ENCODE measurements at places on chromosomes 2 and 18. TPM values are rescaled to one million over a fixed set of nuclear protein-coding genes. Genes with fewer than 3 reads are reported as not detected.

CFAP65 gene
- total RNA-seq = not detected

SERPINB3 gene
- not detected for total RNA-seq

GRCh38 chr2:199463708-199464605 is 6.2 kb upstream of the SATB2 start:
- DNase-seq = no peak

DNA sequence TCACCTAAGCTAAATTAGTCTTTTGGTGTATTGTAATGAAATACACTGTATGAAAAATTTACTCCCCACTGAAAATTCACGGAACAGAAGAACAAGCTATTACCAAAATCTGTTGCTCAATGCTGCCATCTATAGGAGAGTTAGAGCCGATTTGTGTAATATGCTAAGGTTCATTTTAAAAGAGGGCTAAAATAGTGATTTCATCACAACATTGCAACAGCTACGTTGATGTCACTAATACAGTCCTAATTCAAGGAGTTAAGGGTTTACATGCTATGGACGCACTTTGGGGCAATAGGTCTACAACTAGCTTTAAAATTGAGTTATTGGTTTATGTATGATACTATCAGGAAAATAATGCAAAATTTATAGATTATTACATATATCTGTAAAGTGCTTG is 3.0 kb upstream of the IRS1 start:
- no peak for DNase-seq

SNORC gene
- total RNA-seq = 4.1 TPM

DNA sequence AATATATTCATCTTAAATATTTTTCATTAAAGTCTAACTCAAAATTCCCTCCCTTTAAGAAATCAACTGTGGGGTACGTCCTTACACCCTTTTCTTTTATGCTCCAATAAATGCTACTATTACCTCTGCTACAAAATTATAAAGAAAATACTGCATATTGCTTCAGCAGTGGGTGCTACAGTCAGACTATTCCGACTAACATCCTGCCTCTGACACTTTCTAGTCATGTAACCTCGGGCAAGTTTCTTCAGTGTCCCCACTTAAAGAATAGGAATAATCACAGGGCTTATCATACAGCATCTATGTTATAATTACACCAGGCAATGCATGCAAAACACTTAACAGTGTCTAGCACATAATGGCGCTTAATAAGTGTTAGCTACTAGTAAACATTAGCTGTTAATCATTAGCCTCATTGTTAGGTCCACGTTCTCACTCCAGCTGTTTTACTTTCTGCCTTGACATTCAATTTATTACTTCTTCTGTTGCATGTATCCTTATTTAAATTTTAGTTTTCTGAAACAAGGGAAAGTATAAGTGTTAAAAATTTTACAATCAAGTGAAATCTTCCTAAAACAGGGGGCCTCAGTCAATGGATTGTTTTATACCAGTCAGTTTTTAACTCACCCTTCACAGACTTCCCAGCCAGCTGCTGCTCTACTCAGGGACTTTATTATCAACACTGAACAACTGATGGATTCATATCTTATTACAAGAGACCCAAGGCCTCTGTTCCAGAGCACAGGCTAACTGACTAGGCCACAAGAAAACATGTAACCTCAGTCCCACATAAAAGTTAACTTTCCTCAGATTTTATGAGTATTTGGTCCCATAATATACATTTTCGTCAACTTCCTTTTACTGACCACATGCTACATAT is 54.0 kb downstream of the CLASP1 start:
- DNase-seq = no peak

DNA sequence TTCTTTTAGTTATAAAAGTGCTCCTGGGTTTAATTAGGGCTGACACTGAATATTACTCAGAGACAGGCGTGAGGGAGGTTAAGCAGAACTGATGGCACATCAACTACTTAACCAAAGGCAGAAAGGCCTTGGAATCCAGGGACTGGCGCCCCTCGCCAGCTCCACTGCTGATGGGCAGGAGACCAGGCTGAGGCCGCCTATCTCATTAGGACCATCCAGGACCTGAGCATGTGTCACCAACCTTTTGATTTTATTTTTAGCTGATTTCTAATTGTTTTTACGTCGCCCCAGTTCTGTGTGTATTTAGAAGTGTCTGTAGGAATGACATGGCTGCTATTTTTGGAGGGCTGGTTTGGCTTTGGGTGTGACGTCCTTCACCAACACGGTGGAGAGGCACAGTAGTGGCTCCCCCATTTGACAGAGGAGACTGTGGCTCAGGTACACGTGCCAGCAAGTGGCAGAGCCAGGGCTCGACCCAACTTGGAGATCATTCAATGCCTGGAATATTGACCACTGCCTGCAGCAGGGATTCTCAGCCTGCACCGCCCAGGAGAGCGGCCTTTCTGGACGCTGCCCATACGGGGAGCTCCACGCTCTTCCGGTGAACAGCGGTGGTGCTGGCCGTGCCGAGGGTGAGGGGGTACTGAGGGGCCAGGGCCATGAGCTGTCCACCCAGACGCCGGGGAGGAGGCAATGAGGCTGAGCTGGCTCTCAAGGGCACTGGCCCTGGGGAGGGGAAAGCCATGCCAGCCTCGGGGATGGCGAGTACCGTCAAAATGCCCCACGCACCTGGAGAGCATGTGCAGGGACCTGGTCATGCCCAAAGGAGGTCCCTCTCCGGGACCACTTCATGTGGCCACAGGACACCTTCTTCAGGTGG is 205.7 kb downstream of the ASB1 start:
- DNase-seq = no peak

DNA sequence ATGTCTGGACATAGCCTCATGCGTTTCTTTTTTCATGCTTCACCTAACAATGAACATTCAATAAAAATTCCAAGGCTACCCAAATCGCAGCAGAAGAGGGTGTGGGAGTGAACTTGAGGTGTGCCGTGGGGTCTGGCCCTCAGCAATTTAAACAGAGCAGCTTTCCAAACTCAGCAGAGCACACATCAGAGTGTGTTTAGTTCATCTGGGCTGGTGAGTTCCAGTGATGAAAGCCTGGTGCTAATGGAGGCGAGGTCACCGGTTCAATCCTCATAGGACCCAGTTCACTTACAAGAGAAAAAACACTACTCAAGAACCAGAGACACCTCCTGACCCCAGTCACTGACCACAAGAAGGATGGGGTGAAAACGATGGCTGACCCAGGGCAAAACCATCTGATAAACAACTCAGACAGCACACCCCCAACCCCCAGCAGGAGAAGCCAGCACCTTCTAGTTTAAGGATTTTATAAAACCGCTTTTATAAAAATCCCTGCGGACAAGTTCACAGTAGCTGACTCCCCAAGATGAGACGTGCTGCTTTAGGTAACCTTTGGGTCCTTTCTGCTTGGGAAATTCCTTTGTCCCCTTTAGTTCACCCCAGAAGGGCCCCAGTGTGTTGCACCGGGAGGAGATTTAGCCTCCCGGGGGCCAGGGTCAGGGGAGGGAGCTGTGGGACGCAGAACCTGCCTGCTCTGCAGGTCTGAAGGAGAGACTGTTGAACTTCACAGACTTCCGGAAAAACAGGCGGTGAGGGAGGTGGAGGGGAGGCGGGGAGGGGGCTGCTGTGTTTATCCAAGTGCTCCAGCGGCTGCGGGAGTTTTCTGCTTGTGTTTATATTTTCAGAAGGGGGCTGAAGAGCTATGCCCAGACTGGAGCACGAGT is 152.7 kb upstream of the SOX11 start:
- DNase-seq = no peak

- DNase-seq = no peak
These were observed 172.0 kb downstream of the MC4R start for GRCh38 chr18:60200558-60200957.

GRCh38 chr2:72389447-72389846 is 241.8 kb upstream of the CYP26B1 start:
- no peak for DNase-seq

DNA sequence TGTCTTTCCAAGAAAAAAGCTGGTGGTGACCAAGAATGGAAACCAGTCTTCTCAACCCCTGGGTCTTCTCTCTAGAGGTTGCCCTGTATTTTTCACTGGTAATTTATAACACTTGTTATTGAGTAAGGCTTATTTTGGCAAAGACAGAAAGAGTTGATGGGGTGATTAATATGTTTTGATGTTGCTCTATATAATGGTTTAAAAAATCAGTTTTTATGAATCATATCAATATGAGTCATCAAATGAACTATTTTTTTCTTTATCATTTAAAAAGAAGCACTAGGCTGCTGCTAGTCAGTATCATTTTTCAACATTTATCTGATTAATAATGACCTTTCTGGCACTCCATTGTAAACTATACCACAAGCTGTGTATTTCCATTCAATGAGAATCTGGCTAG is 1142.2 kb downstream of the LRP1B start:
- DNase-seq = no peak

GRCh38 chr18:33495278-33495677 is 54.8 kb upstream of the CCDC178 start:
- no peak for DNase-seq

- no peak for DNase-seq
These were observed 50.2 kb upstream of the EML4 start for GRCh38 chr2:42118754-42119569.

- no peak for DNase-seq
These were observed 21.7 kb downstream of the EPB41L5 start for GRCh38 chr2:120034621-120035020.

ZSWIM2 gene
- not detected for total RNA-seq

- no peak for DNase-seq
These were observed 88.1 kb upstream of the SEC11C start for GRCh38 chr18:59051470-59052165.

DNA sequence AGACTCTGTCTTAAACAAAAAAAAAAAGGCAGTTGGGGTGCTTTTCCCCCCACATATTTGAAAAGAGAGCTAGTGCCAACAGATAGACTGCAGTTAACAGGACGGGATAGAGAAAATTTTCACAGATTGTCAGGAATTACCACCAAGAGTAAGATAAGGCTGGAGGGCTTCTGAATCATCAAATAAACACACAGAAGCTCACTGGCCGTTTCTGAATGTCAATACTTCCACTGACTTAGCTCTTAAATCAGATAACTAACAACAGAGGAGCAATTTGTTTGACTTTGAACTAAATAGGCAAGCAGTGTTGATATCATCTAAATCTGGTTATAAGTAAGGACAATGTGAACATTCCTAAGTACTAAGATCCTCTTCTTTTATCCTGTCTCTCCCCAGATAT is 34.7 kb downstream of the PIEZO2 start:
- DNase-seq = no peak

GRCh38 chr2:360124-360523 is 72.2 kb upstream of the ALKAL2 start:
- no peak for DNase-seq

DNA sequence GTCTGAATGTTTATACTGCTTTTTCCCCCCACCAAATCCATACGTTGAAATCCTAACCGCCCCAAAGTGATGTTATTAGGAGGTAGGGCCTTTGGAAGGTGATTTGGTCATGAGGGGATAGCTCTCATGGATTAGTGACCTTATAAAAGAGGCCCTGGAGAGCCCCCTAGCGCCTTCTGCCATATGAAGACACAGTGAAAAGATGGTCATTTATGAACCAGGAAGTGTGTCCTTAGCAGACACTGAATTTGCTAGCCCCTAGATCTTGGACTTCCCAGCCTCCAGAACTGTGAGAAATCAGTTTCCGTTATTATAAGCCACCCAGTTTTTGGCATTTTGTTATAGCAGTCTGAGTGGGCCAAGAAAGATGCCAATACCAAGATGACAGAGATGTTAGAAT is 7.2 kb upstream of the TSN start:
- no peak for DNase-seq

GRCh38 chr2:205571360-205571959 is 110.8 kb upstream of the NRP2 start:
- DNase-seq = no peak
